ENCODE measurements at places on chromosomes 13 and 19. TPM values are rescaled to one million over a fixed set of nuclear protein-coding genes. Genes with fewer than 3 reads are reported as not detected.

RFXAP gene
- total RNA-seq, result 3.1 TPM

HPN gene
- total RNA-seq, result not detected

LMTK3 gene
- total RNA-seq, result not detected

DNA sequence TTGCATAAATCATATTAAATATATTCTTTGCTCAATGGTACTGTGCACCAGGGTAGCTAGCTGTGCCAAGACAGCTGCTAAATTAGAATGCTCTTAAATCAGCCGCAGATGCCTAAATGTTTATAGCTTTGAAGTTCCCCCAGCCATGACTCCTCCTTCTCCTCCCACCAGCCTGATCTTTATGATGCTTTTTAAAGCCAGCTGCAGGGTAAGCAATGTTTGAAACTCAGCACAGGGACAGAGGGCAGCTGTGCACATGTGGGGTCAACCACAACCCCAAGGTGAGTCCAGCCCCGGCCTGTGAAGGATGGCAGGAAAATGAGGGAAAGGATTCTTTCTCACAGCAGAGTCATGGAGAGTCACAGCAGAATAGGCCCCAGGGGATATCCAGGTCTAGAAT, 635.7 kb downstream of the UQCRFS1 start:
- no peak for DNase-seq

DNA sequence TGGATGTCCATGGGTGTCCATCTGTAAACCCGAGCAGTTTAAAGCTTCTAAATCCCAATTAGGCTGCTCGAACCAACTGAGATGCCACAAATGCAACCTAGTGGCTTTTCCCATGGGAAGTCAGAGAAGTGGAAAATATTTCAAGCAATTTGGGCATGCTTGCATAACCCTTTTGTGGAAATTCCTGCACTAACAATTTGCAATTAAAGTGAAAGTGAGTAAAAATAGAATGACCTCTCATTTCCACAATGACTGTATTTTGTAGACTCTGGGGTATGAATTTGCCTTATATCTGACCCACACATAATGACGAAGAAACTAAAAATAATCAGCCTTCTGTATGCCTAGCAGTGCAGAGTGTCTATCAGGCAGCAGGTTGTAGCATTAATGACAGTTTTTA, 91.8 kb upstream of the TSC22D1 start:
- DNase-seq, result no peak

DNA sequence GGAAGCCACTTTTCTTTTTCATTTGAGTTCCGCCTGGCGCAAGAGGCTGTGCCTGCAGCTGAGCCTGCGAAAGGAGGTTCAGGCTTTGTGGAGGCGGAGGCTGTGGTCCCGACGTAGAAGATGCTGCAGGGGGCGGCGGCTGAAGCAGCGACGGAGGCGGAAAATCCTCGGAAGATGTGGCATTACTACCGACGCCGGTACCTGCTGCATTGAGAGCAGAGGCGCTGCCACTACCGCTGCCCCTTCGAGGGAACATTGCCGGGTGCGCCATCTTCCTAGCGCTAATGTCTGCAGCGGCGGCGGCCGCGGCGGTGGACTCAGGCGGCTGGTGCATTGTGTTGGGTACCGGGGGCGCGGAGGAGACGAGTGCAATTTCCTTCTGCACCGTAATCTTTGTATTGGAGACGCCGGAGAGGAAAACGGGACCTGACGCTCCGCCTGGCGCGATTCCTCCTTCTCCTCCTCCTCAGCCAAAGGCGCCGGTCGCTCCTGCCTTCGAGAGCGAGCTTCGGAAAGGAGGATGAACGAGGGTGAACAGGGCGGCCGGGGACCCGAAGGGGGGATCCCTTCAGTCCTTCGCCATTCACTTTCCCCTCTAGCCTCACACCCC, at the start of gene TSC22D1:
Gene TSC22D1 (minus strand): TSS at position 590 of the 610 bp plus-strand sequence. CDS start 256 bp downstream, at position 334.
- DNase-seq, result no peak

Data from glomerular endothelial cell (primary cell).